ENCODE measurements at places on chromosomes 7 and 10.

GRCh38 chr10:111265341-111265740 lies 188.5 kb downstream of the ADRA2A start:
- no peak for DNase-seq

- no peak for DNase-seq
These were observed 193.4 kb upstream of the STEAP4 start for GRCh38 chr7:88500131-88500530.

DNA sequence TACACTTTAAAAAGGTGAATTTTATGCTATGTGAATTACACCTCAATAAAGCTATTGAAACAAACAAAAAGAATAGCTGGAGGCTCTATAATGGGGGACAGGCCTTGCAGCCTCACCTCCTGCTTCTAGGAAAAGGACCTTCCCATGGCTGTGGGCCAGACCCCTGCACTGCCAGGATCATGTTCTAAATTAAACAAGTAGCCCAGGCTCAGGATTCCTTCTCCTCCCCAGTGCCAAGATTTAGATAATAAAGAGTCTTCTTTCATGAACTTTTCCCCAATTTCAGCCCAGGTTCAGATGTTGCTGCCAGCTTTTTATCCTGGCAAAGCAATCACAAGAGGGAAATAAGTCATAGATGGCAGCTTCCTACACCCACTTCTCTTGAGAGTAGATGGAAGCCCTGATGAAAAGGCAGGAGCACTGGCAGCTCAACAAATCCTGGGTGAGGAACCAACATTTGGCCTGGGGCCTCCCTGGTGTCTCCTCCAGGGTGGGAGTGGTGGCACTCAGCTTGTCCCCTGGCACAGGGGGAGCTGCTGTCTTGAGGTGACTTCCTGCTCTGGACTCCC lies 22.2 kb upstream of the CAMK2B start:
- no peak for DNase-seq

- no peak for DNase-seq
These were observed 33.7 kb downstream of the ADD3 start for GRCh38 chr10:110041479-110041829.

DNA sequence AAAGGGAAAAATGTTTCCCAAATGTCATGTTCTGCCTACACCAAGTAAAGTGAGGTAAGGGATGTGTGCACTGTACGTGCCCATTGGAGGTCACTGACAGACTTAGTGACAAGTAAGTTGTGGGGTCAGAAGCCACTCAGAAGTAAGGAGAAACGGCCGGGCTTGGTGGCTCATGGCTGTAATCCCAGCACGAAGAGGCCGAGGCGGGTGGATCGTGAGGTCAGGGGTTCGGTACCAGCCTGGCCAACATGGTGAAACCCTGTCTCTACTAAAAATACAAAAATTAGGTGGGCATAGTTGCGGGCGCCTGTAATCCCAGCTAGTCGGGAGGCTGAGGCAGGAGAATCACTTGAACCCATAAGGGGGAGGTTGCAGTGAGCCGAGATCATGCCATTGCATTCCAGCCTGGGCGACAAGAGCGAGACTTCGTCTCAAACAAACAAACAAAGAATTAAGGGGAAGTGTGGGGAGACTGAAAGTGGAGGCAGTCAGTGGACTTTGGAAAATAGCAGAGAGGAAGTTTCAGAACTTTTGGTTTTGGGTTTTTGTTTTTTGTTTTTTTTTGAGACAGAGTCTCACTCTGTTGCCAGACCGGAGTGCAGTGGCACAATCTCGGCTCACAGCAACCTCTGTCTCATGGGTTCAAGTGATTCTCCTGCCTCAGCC lies 114.8 kb downstream of the WDFY4 start:
- DNase-seq = no peak

GRCh38 chr7:106465704-106466468 lies 181.1 kb upstream of the NAMPT start:
- no peak for DNase-seq

- no peak for DNase-seq
These were observed 2.7 kb downstream of the STMP1 start for GRCh38 chr7:135665042-135665441.

GRCh38 chr7:130222-130572 lies 62.2 kb upstream of the FAM20C start:
- no peak for DNase-seq

DNA sequence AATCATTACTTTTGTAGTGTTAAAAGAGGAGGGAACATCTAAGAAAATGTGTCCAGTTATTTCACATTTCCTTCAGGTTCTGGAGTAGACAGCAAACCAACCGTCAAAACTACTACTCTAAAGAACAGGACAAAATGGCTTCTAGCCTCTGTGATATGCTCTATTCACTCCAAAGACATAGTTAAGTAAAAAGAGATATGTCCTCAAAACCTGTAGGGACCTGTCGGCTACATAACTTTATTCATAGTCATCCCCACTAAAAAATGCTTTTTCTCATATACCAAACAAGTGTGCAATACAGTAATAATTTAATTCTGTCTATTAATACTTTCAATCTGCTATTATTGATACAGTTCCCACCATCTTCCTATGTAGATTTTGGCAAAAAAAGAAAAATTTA lies 642.8 kb upstream of the LRRTM3 start:
- no peak for DNase-seq

- no peak for DNase-seq
These were observed 4.9 kb upstream of the SRI start for GRCh38 chr7:88224601-88225275.

DNA sequence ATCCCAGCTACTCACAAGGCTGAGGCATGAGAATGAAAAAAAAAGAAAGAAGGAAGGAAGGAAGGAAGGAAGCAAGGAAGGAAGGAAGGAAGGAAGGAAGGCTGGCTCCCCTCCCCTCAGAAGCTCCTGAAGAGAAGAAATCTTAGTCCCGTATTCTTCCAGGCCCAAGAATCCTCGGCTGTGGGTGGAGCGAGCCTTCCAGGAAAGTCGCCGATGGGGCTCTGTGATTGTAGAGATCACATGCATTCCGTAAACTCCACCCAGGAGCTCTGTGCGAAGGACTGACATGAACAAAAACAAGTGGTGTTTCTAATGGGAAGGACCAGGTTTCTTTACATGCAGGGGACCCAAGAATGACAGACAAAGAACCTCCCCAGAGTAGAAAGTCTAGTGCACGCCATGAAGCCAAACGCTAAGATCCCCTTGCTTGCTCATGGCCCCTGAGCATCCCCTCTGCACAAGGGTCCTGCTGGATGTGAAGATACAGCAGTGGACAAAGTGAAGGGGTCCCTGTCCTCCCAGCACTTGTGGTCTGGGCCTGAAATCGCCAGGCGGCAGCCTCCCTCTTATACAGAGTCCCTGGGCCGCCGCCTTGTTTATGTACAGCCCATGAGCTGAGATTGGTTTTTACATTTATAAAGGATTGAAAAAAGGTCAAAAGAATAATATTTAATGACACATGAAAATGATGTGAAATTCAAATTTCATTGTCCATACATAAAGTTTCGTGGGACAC lies 25.2 kb downstream of the CNPY1 start:
- DNase-seq = no peak
